ENCODE measurements at places on chromosomes 16 and 17.

- no peak for DNase-seq
These were observed 75.6 kb downstream of the ABR start for GRCh38 chr17:1104222-1104621.

GRCh38 chr17:4511199-4511932, 12.7 kb downstream of the SPNS2 start:
- DNase-seq = no peak

DNA sequence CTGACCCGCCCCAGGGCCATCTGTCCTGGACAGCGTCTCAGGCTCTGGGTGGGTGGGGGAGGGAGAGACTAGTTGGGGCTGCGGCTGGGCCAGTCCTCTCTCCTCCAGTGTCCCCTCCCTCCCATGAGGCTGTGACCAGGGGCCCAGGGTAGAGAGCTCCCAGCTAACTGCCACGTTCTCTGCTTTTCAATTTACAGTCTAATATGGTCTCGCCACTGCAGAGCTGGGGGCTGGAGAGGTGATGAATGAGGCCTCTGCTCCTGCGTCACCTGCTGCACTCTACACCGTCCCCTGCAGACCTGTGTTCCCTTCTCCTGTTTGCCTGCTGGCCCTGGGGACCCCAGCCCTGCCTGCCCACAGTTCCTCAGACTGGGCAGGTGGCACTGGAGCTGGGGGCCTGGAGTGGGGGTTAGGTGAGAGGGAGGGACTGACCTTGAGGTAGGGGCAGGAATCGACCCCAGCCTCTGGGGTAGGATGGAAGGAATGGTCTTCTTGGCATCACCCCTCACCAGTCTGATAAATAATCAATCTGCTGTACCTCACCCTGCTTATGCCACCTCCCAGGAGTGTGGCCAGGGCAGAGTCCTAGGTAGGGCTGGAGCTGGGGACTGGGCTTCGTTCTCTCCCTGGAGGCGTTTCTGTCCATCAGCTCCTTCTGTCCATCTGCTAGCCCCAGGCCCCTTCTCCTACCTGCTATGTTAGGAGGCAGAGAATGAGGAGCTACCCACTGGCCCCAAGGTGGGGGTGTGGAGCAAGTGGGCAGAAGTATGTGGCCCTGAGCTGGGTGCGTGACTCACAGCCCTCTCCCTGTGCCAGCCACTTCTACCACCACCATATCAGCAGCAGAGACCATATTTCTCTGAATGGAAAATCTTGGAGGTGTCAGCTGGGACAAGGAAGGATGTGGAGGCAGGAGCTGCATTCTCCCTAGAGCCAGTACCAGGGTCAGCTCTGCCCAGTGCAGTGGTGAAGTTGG, 12.9 kb downstream of the SEZ6 start:
- DNase-seq = no peak

GRCh38 chr17:1153795-1154546, 25.8 kb downstream of the ABR start:
- no peak for DNase-seq

DNA sequence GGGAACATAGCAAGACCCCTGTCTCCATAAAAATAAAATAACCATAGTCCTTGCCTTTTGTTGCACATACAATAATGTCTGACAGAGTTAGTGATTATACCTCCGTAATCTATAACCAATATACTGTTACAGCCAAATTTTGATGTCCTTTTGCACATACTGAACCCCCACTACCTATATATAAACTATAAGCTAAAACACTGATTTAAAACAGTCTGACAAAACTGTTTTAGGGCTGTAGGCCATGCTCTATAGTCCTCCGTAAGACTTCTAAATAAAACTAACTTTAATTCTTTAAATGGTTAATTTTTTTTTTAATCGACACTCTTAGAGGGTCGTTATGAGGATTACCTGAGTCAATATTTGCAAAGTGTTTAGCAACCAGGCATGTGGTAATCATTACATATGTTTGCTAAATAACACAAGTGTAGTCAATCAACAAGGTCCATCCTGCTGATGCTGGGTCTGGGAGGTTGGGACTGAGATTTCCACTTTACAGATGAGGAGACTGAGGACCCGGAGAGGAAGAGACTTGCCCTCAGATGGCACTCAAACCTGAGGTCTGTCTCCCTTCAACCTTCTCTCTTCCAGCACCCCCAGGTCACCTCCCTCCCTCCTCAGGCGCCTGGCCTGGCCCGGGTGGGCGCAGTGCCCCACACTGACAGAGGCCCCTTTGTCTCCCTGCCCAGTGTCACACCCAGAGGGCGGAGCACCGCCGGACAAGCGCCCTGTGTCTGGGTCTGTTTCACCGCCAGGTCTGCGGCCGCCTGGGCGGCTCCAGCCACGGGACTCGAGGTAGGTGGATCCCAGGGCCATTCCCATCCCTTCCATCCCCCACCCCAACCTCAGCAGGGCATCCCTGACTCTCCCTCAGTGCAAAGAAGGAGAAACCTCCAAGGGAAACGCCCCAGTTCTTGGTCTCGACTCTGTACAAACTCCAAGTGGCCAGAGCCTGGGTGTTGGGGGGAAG, 10.3 kb downstream of the ZNF385C start:
- DNase-seq = no peak

- DNase-seq = no peak
These were observed 73.4 kb downstream of the ZNF778 start for GRCh38 chr16:89290887-89291286.

Data from activated CD4-positive, alpha-beta T cell treated with anti-CD3 and anti-CD28 coated beads, Interleukin-2, amount 10 ng/mL, durations not matched to agents 24 days and 14 days (primary cell).